ENCODE measurements at places on chromosomes 12 and 14.

- no peak for DNase-seq
Measured at GRCh38 chr12:47886510-47887240, 18.1 kb downstream of the VDR start.

- DNase-seq = no peak
Measured at GRCh38 chr12:28899951-28900350, 249.1 kb upstream of the FAR2 start.

DNA sequence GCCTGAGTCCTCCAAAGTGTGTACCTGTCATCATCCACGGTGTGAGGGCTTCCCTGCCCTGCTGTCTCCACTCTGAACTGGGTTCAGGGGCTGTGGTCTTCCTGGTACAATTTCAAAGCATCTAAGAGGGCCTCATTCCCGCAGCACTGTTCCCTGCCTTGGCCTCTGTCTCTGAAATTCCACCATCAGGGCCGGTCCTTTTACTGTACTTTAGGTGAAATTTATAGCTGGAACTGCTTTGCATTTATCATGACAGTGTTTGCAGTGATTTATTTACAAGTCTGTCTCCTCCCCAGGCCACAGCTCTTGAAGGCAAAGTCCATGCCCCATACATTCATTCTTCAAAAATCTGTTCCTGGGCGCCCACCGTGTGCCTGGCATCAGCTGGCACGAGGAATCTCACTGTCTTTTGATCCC, 36.9 kb upstream of the NCOR2 start:
- no peak for DNase-seq

DNA sequence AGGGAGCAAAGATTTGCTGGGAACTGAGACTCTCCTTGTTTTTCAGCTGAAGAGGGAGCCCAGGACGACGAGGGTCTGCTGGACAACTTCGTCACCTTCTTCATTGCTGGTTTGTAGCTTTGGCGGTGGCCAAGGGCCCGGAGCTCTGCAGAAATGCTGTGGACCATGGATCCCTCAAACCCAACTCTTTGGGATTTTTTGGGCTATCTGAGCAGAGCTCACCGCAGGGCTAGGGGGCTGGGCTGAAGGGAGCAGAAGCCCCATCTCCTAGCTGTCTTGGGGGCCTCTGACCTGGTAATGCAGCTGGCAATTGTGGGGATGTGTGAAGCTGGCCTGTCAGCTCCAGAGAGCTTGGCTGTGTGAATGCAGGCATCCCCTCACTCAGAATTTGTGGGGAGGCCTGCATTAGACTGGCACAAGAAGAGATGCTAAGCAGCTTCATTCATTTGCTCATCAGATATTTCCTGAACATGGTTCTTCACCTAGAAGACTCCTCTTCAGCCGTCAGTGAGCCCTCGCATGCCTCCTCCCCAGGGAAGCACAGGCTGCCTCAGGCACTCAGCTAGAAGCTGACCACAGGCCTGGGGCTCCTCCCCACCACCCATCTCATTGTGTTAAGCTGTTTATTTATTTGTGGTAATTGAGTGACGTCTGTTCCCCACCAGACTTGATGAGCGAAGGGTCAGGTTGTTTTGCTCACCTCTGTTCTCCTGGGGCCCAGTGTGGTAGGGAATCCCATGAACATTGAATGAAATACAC, 32.2 kb downstream of the CYP46A1 start:
- DNase-seq = no peak

GRCh38 chr14:102696856-102697495, 80.3 kb upstream of the TRAF3 start:
- DNase-seq = no peak

GRCh38 chr12:46304070-46304469, 35.2 kb upstream of the SLC38A1 start:
- DNase-seq = no peak

DNA sequence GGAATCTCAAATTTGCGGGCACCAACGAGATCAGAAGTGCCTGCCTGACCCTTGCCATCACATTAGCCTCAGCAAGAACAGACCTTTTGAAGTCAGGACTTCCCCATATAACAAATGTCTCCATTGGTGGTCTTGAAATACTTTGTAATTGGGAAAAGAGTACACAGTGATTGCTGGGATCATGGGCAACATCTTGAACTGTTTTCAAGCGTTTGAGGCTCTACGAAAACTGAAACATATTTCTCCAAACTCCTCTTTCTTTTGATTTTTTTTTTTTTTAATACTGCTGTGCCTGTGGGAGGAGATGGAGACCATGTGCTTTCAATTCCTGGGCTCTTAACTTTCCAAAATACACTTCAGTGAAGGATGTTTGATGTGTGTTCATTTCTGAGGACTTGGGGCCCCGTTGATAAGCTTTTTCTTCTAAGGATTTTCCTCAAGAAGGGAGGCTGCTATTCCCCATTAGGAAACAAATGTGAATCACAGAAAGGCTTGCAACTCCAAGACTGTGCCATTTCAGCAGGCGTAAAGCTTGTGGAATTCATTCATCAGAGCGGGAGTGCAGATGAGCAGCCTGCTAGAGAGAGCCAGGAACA, 94.5 kb downstream of the TMEM132C start:
- no peak for DNase-seq

DNA sequence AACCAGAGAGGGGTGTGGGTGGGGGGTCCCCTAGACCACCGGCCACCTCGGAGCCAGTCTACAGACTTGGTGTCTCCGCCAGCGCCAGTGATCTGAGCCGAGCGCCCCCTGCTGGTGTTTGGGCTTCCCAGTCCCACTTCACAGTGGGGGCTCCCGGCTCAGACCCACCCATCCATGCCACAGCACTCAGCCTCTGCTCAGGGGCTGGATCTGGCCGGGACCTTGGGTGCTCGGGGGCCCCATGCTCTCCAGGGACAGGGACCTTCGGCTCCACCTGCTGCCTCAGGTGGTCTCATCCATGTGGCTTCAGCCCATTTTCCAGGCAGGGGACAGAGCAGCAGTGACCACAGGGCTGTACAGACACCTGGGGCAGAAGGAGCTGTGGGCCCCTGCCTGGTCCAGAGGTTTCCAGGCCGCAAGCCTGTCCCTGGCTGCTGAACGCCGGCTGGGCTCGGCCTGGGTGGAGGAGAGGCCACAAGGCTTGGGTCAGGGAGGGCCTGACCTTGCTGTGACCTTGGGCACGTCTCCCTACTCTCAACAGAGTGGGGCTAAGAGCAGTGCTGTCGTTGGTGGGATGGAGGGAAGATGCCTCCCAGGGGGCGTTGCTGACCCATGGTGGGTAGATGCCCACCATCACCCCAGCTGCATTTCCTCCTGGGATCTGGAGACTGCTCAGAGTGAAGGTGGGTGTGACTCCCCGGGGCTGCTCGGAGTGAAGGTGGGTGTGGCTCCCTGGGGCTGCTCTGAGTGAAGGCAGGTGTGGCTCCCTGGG, 86.3 kb downstream of the KIF26A start:
- DNase-seq = no peak

GRCh38 chr14:22227084-22227483, 361.9 kb downstream of the DAD1 start:
- DNase-seq = no peak

DNA sequence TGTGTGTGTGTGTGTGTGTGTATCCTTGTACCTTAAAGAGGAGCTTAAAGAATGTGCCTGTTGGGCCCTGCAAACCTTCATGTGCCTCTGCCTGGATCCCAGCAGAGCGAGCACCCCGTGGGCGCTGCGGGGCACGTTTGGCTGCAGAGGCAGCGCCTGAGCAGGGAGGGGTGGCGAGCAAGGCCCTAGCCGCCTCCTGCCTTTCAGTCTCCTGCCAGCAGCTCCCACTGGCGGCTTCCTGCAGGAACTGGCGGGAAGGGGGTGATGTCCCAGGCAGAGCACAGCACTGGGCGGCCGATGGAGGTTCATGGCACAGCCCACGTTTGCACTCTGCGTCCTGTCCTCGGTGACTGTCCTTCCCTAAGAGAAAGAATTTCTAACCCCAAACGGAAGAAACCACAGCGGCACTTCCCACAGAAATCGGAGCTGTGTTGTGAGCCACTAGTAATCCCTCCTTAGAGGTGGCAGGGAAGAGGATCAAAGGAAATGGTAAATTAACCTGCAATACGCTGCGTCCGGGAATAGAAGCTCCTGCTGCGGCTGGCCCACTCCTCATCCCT, 19.8 kb downstream of the ZBTB42 start:
- DNase-seq = no peak

DNA sequence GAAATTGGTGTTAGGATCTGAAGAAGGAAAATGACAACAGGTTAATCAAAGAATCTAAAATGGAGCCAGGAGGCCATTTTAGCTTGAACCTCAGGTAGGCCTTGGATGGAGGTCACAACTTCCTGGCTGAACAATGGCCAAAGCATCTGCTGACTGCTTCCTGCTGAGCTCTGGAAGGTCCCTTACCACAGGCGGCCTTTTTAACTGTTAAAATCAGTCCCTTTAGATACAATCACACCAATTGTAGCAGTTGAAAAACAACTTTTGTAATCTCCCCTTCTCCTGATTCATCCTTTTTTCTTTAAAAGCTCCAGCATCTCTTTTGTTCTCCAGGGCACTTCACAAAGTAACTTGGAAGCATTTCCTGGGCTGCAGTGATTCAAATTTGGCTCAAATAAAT, 388.8 kb downstream of the PDZRN4 start:
- no peak for DNase-seq

- no peak for DNase-seq
Measured at GRCh38 chr12:122981587-122982476, 1.4 kb downstream of the ARL6IP4 start.

- no peak for DNase-seq
Measured at GRCh38 chr14:72615451-72616121, 278.3 kb downstream of the DPF3 start.

GRCh38 chr12:5295151-5295550, 136.8 kb upstream of the NTF3 start:
- DNase-seq = no peak

DNA sequence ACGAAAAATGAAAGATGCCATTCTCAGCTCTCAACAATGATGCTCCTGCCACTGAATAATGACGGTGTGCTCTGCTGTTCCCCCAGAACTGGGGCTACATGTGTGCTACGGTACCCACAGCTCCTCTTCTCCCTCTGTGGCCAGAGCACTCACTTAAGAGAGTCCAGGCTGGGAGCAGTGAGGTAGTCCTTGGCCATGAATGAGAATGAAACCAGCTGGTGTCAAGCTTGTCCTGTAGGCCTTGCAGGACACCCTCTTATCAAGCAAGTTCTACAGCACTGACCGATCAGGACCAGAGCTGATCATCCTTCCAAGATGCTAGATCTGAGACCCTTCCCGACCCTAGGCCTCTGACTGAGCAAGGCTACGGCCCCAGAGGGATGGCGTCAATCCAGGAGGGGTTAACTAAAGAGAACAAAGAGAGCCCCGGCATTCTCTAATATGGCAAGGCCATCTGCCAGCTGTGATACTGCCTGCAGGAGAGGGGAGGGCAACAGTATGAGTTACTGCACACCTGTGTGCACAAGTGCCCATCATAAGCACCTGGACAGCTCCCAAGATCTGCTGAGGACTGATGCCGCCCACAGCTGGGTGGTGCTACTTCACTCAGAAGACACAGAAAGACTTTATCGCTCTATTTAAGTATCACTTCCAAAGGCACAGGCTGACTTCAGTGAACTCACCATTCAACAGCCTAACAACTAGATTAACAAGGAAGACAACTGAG, 30.5 kb downstream of the APPL2 start:
- no peak for DNase-seq

- no peak for DNase-seq
Measured at GRCh38 chr12:121137512-121137911, 4.8 kb downstream of the P2RX7 start.

GRCh38 chr14:76687611-76688382, 73.5 kb upstream of the VASH1 start:
- no peak for DNase-seq

DNA sequence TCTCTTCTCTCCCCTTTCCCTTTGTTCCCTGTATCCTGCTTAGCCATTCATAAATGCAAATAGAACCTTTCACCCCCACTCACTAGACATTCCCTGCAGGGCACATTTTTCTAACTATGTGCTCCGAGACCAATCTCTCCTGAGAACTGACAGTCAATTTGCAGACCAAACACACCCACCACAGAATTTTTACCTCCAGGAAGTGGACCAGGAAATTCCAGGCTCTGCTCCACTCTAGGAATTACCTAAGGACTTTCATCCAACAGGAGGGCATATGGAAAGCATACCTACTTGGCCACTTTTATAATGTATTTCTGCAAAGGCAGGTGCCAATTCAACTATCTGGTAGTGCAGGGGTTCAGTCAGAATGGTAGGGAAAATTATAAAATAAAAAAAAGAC, 8.9 kb upstream of the TAS2R46 start:
- no peak for DNase-seq

- DNase-seq = no peak
Measured at GRCh38 chr12:88756917-88757316, 176.6 kb upstream of the KITLG start.

DNA sequence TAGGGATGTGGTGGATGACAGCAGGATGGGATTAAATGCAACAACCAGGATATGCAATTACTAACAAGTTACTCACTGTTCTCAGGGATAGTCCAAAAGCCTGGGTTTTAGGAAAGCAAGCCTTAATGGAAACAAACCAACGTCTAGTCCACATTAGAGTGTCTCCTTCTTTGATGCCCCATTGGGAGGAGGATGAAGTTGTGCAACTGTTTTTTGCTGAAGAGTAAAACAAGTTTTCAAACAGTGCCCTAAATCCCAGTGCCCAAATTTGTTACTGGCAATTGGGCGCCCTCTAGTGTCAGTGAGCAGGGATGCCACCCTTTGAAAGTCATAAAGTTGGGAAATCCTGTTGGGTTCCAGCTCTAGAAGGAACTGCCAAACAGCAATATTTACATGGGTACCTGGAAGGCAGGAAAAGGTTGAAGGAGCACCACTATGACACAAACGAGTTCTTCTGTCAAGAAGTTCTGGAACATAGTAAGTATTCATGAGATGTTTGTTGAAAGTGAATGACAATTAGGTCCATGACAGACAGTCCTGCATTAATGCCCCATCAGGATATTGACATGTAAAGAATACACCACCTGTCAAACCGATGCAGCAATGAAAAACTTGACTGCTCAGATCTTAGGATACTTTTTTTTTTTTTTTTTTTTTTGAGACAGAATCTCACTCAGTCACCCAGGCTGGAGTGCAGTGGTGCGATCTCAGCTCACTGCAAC, 11.1 kb upstream of the DPF3 start:
- DNase-seq = peak; percentile 68

DNA sequence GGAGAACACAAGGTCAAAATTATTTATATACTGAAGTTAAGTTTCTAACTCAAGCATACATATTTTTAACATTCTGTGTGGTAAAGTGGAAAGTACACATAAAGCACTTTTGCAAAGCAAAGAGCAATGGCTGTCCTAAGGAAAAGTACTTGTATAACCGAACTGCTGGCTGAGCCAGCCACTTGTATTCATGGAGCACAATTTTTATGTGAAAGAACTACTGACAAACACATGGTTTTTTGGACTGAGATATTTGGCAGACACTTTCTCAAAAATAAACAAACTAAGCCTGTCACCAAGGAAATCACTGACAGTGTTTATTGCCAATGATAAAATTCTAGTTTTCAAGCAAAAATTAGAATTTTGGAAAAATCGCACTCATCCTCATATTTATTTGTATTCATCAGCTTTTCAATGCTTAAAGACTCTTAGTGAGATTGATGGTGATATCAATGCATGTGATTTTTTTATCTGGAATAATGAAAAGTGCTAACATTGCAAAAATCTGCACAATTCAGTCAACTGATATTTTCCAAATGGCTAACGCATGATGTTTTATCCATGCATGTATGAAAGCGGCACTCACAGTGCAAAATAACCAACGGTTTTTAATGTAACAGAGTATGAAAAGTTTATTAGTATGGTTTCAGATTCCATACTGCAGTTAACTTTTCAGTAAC, 125.3 kb downstream of the IPO8 start:
- no peak for DNase-seq

Measured in CD4-positive, alpha-beta memory T cell (primary cell).